Stimulated activated CD8-positive, alpha-beta memory T cell treated with anti-CD3 and anti-CD28 coated beads, Interleukin-15, amount 100 ng/mL, for 24 hours (primary cell): ENCODE measurements at places on chromosomes 4 and X.

- DNase-seq, result no peak
Measured at GRCh38 chr4:52822972-52823701, 39.0 kb upstream of the RASL11B start.

DNA sequence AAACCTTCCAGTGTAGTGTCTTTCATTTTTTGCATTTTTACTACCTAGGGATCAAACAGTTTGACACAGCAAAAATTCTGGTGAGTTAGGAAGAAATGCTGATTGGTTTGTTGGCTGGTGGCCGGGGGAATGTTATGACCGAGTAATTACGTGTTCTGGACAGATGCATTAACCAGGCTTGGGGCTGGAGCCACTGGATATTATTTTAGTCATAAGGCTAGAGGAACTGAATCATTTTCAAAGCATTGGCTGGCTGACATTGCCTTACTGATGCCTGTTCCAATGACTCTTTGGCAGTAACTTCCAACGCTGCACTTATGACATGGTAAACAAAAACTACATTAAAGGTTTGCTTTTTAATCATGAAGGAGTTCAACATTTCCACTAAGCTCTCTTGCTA lies 84.6 kb downstream of the FBXO8 start:
- no peak for DNase-seq

GRCh38 chr4:173174184-173174583 lies 5.6 kb downstream of the GALNT7 start:
- DNase-seq, result no peak

DNA sequence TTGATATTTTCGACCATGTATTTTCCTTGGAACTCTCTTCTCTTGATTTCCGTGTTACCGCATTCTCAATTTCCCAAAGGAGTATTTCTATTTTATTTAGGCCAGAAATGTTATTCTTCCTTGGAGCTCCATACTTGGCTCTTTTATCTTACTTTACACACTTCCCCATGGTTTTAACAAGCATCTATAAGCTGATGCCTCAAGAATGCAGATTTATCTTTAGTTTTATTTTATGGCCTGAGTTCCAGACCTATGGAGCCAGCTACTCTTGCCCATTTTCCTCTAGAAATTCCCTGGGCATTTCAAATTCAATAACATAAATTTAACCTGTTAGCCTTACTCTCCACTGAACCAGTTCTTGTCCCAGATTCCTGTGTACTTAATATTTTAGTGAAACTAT lies 43.7 kb downstream of the SULT1E1 start:
- DNase-seq, result no peak

DNA sequence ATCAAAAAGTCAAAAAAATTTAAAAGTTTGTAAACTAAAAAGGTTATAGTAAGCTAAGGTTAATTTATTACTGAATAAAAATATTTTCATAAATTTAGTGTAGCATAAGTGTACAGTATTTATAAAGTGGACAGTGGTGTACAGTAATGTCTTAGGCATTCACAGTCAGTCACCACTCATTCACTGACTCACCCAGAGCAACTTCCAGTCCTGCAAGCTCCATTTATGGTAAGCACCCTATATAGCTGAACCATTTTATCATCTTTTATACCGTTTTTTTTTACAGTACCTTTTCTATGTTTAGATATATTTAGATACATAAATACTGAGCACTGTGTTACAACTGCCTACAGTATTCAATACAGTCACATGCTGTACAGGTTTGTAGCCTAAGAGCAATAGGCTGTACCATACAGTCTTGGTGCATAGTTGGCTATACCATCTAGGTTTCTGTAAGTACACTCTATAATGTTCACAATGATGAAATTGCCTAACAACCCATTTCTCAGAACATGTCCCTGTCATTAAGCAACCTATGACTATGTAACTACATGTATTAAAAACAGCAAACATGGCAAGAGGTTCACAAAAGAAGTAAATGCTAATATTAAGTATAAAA lies 18.6 kb downstream of the ACSL4 start:
- DNase-seq, result no peak

DNA sequence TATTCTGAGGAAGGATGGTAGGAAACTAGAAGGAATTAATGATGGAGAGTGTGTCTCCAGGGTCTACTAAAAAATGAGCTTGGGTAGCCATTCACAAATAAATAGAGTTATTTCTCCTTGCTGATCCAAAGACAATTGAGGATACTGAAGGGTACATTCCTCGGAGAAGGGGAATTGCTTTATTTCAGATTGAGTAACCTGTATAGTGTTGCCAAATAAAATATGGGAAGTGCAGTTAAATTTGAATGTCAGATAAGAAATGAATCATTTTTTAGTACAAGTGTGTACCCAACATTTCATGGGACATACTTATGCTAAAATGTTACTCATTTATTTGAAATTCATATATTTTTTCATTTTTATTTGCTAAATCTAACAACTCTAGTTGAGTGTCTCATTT lies 16.0 kb upstream of the VSIG1 start:
- DNase-seq, result no peak

- no peak for DNase-seq
Measured at GRCh38 chr4:135032670-135033069, 831.1 kb upstream of the PABPC4L start.

GRCh38 chr4:80305466-80305865 lies 30.1 kb upstream of the CFAP299 start:
- no peak for DNase-seq

- no peak for DNase-seq
Measured at GRCh38 chr4:47717188-47717587, 120.7 kb downstream of the CORIN start.

DNA sequence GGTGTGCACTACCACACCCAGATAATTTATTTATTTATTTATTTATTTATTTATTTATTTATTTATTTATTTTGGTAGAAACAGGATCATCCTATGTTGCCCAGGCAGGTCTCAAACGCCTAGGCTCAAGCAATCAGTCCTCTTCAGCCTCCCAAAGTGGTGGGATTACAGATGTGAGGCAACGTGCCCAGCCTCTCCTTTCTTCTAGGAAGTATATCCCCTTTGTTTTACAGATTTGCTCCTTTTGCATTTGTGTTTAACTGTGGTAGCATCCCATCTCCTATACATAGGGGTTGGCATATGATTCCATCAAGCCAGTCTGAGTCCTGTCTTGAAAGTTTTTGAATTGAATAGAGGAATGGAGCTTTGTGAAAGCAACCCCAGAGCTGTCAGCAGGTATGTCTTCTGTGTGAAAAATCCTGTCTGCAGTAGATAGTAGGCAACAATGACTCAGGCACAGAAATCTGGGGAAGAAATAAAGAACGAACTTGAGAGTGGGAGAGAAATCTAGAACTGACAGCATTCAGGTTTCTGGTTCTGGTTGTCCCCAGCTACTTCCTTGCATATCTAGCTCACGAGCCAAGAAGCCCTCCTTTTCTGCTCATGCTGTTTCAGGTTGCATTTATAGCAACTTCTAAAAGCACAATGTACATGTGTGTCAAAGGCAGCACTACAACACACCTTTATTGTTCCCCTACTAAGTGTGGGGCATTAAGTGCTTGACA lies 113.7 kb upstream of the LSM6 start:
- DNase-seq, result no peak

GRCh38 chr4:123064390-123064789 lies 142.0 kb upstream of the NUDT6 start:
- no peak for DNase-seq

DNA sequence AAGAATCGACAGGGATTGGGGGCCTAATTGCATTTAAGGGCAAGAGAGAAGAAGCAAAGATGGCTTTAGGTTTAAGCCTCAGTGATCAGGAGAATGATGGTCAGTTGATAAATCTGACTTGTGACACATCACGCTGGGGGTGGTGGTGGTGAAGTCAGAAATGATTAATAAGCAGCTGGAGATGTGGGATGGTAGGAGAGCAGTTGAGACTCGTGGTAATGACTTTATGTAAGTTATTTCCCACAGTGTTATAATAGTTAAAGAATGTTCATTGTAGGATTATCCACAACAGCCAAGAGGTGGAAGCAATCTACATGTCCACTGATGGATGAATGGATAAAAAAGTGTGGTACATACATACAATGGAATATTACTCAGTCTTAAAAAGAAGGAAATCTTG lies 178.9 kb upstream of the GPC4 start:
- no peak for DNase-seq

DNA sequence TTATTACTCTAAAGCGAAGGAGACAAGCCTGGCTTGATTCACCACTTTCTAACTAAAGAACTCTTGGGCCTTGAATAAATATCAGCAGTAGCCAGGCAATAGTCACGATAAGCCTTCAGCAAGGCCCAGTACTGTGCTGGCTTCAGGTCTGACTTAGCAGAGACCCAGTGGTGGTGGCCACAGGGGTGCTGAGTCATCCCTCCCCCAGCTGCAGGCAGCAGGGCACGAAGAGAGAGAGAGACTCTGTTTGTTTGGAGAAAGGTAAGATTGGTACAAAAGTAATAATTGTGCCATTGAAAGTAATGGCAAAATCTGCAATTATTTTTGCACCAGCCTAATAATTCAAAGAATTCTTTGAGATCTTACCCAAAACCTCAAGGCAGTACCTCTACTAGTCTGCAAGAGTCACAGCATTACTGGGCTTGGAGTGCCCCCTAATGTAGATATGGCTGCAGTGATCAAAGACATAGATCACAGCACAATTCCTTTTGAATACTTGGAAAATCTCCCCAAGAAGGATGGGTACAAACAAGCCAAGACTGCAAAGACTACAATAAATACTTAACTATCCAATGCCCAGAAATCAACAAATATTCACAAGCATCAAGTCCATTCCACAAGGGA lies 159.5 kb upstream of the USP38 start:
- DNase-seq, result no peak

DNA sequence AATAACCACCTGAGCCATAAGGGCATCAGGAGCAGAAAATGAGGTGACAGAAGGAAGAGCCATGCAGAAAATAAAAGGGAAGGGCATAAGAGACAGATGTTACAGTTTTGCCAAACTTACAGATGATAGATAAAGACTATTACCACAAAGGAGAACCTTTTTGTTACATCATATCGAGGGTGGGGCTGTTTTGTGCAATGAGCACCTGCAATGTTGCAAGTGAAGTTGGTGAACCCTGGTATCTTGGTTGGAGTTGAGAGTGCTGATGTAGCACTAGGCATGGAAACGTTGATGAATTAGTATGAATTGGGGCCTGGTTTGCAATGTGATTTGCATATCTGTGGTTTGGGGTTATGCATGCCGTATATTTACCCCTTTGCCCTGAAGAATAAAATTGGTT lies 119.8 kb upstream of the TEX13D start:
- DNase-seq, result no peak

GRCh38 chr4:118351851-118352827 lies 664 bp downstream of the PRSS12 start:
- no peak for DNase-seq

GRCh38 chr4:80276931-80277330 lies 10.5 kb downstream of the FGF5 start:
- no peak for DNase-seq

DNA sequence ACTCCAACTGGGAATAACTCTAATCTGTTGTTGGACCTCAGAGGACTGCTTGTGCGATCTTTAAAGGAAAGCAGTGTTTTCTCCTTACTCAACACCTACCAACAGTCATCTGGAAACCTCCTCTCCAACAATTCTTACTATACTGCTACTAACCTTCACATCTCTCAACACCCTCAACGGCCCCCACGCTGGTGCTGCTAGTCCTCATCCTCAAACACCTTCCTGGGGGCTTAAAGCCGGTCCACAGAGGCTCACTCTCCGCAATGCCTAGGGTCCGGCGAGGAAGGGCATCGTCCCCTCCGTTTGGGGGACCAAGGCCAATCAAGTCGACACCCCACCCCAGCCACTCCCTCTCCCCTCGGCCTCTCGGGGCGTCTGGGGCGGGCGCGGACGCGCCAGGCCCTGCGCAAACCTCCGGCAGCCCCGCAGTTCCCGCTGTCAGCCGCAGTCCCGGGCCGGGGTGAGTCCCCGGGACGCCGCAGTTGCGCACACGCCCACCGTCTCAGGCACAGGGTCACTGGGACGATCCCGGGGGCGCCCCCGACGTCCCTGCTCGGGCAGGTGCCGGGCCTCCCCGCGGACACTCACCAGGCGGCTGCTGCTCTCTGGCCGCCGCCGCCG lies 418 bp downstream of the TAB3 start:
- peak; percentile 0 for DNase-seq

GRCh38 chrX:147846676-147847075 lies 65.0 kb upstream of the FMR1 start:
- DNase-seq, result no peak

- no peak for DNase-seq
Measured at GRCh38 chr4:174859904-174860303, 30.9 kb upstream of the GLRA3 start.
